Adrenal gland (tissue), 19 donors: ENCODE measurements at places on chromosomes 1 and 21. TPM values are rescaled to one million over a fixed set of nuclear protein-coding genes. Genes with fewer than 3 reads are reported as not detected.

XKR8 gene
- 2.6 TPM for total RNA-seq

RAB13 gene
- 39.7 TPM for total RNA-seq

AQP10 gene
- total RNA-seq = not detected

ANGPTL3 gene
- not detected for total RNA-seq

CFHR4 gene
- total RNA-seq = not detected

TSSK3 gene
- total RNA-seq = not detected

MINDY1 gene
- total RNA-seq = 22.6 TPM

TRIM46 gene
- 0.44 TPM for total RNA-seq

DNA sequence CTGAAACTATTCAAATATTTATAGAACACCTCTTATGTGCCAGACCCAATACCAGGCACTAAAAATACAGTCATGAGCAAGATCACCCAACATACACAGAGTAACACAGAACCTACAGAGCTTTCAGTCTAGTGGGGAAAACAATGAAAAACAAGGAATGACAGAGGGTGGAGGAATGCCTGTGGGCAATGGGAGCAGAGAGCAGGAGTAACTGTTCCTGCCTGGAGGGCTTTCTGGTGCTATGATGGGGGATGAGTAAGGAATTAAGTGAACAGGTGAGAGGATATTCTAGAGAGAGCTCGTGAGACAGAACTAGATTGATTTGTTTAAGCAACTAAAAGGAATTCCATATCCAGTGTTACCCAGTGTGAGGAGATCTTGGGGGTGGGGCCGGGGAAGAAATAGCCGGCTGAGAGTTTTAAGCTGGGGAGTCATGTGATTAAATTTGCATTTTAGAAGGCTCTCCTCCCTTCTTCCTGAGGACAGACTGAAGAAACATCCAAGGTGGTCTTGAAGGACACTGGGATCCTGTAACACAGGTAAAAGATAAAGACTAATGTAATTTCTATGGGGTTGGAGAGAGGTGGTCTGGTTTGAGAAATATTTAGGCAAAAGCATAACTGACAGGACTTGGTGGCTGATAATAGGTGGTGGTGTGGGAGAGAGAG is 2.1 kb upstream of the CD53 start:
- no peak for DNase-seq

- no peak for DNase-seq
Observed at GRCh38 chr1:118147522-118147921, 37.5 kb downstream of the SPAG17 start.

- no peak for DNase-seq
Observed at GRCh38 chr1:108634521-108634920, 26.4 kb downstream of the HENMT1 start.

- no peak for DNase-seq
Observed at GRCh38 chr1:109716121-109716520, 4.1 kb downstream of the GSTM5 start.

DNA sequence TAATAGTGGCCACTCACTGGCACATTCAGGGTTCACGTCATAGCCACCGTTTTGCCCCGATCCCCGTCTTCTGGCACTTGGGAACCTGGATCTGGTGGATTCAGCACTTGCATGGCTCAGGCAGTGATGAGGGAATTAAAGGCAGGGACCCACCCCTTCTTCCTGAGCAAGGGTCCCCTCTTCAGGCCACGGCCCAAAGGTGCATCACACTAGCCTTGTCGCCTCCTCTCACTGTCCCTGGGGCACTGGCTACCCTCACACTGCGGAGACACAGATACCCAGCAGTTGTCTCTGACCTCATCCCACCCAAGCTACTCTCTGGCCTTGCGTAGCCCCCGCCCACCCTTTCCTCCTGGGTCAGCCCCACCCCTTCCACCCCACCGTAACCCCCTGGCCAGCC is 19.9 kb upstream of the LDLRAP1 start:
- DNase-seq = no peak

DNA sequence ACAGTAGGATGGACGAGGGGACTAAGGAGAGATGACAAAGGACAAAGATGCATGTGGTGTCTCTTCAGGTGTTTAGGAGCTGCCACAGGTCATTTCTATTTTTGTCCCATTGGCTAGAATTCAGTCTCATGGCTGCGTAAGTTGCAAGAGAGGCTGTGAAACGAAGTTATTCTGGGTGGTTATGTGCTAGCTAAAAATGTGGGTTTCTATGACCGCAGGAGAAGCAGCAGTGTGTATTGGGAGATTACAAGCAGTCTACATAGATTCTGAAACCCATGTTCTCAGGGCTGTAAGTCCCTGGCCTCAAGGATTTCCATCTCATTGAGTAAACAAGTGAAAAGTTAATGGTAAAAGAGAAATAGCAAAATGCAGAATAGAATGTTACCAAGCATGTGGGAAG is 110.7 kb downstream of the SPATA46 start:
- DNase-seq = no peak

DNA sequence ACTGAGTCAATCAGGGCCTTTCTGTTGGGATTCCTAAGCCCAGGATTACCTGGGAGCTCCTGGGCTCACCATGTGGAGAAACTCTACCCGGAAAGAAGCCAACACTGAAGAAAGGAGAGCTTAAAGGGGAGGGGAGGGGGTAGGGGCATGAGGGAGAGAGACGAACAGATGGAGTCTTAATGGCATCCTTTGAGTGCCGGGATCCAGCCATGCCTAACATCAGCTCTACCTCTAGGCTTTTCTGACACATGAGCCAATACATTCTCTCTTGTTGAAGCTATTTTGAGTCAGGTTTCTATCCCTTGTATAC is 75.0 kb downstream of the NPHP4 start:
- DNase-seq = no peak

DNA sequence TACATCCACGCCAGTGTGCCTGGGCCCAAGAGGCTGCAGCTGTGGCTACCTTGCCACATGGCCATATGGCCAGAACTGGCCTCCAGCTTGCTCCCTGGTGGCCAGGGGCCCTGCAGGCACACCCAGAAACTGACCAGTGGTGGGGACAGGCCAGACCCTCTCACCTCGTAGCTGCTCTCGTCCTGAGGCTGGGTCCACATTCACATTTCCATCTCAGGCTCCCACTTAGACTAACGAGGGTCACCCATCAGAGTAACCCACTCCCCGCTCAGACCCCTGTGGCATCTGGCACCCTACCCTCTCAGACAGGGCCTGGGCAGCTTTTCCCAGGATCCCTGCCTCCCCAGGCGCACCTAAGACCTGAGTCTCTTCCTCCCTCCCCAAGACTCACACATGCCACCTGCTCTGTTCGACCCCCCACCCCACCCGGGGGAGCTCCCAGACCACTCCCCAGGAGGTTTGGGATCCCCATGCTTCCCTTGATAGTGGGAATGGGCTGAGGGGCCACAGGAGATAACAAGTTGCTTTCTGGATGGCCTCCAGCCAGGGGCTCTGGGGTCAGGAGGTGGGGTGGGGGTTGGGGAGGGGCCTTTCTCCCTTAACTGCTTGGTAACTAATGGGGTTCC is 21.3 kb upstream of the RNU1-4 start:
- DNase-seq = no peak

GRCh38 chr1:203692565-203693470 is 66.2 kb downstream of the ATP2B4 start:
- DNase-seq = peak; percentile 93

DNA sequence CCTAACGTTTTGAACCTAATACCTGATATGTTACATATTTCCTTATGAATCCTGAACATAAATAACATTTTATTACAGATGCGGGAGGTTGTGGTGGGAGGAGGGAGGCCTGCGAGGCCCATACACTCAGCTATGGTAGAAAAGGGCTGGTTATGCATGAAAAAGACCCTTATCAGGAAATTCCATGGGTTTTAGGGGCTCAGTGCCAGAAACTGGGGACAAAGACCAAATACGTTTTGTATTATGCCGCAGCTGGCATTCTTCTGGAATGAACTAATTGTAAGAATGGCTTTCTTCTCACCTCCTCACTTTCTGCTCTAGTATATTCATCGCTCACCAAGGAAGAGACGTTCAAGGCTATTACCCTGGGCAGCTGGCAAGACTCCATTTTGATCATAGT is 76.7 kb downstream of the ADSS2 start:
- no peak for DNase-seq

DNA sequence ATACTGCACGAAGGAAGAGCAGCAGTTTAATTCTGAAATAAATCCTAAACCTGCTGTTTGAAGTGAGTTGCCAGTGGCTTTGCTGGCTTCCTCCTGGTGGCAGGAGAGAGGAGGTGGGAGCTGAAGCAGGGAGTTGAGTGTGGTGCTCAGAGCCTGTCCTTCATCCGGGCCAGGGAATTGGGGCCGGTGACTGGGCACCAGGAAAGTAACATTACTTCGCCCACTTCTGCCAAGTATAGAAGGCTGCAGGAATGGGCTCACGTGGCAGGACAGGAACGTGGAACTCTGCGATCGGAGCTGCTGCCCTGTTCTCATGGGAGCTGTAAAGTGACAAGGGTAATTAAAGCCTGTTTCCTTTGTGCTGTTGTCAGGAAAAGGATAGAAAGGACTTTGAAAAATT is 8.7 kb downstream of the TOR3A start:
- peak; percentile 59 for DNase-seq

DNA sequence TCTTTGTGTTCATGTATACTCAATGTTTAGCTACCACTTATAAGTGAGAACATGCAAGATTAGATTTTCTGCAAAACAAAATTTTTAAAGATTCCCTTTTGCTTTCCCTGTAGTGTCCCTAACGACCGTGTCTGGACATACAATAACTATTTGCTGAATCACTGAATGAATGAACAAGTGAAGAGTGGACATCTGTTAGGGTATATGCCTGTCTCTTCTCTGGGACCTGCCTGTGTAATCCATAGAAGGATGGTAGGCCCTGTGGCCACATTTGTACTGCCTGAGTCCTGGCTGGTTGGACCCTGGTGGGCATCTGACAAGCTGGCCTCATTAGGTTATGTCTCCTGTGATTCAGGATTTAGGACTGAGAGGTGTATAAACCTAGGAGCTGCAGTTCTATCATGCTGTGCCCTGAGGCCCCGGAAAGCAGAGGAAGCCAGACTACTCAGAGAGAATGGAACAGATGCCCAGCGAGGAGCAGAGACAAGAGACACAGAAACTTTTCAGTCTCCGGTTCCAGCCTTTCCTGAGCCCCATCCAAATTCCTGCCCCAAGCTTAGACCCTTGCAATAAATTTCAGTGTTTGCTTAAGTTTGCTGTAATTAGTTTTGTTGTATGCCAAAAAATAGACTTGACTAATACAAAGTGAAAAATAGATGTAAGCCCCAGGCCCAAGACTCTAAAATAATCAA is 7.5 kb upstream of the NCF2 start:
- no peak for DNase-seq

GRCh38 chr1:65020774-65021173 is 54.4 kb upstream of the JAK1 start:
- no peak for DNase-seq

DNA sequence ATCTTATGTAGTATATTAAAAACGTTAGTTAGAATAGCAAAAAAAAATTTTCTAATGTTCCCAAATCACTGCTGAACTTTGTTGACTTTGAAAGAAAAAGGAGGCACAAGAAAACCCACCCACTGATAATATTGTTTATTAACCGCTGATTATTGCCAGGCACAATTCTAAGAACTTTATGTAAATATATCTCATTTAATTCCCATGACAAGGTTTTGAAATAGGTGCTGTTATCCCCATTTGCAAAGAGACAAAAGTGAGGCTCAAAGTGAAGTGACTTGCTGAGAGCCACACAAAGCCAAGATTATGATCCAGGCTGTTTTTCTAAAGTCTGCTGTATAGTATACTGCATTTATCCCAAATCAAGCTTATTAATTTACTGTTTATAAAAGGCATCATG is 56.4 kb downstream of the SASS6 start:
- DNase-seq = no peak

DNA sequence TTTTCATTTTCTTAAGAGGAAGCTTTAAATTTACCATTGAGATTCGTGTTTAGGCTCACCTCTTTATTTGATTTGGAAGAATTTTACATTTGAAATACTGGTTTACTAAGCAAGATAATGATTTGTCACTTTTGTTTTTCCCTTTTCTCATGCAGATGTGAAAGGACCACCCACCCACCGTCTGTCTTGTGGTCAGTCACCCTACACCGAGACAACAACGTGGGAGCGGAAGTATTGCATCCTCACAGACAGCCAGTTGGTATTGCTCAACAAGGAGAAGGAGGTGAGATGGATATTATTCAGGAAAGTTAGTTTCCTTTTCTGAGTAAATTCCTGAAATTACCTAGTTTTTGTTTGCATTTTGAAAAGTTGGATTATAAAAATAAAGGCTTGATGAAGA is 189.5 kb downstream of the RASAL2 start:
- no peak for DNase-seq

DNA sequence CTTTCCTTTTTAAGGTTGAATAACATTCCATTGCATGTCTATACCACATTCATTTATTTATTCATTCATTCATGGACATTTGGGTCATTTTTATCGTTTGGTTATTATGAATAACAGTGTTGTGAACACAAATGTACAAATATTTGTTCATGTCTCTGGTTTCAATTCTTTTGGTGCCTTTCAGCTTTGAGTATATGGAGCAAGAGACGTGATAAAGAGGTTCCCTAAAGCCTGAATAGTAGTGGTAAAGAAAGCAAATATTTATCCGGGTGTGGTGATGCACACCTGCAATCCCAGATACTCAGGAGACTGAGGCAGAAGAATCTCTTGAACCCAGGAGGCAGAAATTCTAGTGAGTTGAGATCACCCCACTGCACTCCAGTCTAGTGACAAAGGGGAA is 5.3 kb upstream of the RLF start:
- no peak for DNase-seq

DNA sequence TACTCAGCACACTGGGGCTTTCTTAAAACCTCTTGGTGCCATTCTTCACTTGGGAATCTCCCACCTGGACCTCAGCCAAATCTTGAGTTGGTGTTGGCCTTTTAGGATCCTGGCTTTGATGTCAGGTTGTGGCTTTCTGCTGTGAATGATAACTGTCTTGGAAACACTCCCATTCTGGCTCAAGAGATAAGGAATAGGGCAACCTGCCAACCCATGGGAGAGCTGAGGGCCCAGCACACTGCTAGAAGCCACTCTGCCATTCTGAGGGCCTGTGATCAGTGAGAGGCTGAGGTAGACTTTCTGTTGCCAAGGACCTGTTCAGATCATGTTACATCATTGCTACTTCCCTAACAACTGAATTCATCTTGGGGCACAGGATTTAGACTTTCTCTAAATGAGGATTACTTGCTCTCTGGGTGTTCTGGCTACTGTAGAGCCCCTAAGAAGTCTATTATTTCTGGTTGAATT is 45.8 kb downstream of the TTC39A start:
- peak; percentile 90 for DNase-seq

DNA sequence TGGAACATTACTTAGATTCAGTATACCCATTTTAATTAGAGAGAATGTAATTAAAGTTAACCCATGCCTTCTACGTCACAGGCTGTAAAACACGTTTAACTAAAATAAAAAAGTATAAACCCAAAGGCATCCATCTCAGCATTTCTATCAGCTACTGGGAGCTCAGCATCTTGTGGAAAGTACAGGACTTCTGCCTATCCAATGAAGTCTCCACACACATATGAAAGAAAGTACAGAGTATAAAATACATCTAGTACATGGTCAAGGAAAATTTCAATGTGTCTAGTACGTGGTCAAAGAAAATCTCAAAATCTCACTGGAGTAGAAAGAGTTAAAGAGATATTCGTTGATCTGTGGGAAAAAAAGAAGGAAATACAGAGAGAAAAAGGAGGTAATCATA is 141.4 kb upstream of the ZNHIT6 start:
- no peak for DNase-seq
